ENCODE measurements at places on chromosomes 16 and 17.

DNA sequence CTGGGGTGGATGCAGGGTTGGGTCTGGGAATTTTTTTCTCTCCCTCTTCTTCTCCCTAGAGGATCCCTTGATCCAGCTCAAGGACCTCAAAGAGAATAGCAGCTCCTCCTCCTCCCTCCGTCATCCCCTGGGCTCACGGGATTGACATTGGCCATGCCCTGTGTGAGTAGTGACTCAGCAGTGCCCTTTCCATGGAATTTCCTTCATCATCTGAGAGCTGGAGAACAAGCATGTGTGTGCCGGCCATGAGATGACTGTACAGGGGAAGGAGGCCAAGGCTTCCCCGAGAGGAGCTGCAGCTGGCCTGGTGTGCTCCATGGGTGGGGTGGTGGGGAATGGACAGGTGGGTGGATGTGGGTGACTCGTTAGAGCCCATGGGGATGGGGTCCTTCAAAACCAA, 8.9 kb upstream of the WSCD1 start:
- no peak for DNase-seq

DNA sequence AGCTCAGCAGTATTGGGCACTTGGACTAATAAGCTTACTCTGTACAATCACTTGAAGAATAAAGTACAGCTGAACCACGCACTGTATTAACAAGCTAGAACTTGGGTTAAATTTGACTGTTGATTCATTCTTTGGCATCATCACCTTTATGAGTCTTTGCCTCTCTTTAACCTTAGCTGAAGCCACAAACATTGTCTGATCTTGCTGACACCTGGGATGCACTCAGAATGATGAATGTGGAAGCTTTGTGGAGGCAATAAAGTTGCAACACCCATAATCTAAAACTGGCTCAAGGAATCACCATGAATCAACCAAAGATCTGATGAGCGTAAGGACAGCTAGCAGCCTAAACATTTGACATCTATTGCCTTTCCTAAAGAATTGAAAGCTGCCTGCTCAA, 590.6 kb upstream of the SOX9 start:
- DNase-seq = no peak

DNA sequence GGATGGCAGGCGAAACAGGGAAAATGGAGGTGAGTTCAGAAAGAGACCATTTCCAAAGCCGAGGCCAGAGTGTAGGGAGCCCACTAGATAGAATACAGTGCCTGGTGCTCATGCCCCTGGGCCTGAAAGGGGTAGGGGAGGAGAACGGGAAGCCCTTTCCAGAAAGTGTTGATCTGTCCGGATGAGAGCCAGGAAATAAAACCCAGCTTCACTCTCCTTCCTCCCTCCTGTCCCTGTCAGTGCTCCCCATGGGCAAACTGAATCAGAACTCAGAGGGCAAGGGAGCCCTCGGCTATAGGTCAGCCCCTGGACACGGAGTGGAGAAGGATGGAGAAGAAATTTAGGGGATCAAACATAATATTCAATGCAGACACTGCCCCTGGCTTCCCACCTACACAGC, 57.7 kb upstream of the RPL38 start:
- no peak for DNase-seq

- no peak for DNase-seq
Measured at GRCh38 chr17:49468811-49469385, 26.2 kb upstream of the NGFR start.

DNA sequence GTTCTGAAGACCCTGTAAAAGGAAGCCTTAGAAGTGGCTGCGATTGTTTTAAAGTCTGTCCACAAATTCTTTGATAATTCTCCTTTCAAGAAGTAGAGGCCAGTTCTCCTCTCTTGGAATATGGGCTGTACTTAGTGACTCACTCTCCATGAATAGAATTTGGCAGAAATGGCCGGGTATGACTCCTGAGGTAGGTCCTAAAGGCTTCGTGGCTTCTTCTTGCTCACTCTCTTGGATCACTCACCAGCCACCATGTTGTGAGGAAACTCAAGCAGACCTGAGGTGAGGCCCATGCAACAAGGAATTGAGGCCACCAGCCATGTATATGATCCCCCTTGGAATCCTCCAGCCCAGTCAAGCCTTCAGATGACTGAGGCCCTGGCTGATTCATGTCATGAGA, 75.8 kb downstream of the WWOX start:
- no peak for DNase-seq

GRCh38 chr16:85856079-85856478, 42.9 kb upstream of the IRF8 start:
- no peak for DNase-seq

GRCh38 chr16:27840311-27841060, 223.0 kb downstream of the GSG1L start:
- no peak for DNase-seq

DNA sequence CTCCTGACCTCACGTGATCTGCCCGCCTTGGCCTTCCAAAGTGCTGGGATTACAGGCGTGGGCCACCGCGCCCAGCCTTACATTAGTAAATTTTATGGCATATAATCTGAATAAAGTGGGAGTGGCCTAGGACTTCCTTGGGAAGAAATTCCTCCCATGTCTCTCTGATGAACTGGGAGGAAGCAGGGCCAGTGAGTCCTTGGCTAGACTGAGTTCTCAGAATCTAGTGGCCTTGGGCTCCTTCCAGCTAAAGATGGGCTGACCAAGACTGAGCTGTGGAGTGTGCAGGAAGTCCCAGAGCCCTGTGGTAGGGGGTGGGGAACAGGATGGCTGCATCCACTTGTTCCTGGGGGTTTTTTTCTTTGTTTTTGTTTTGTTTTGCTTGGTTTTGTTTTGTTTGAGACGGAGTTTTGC, 10.0 kb upstream of the NAGLU start:
- no peak for DNase-seq

GRCh38 chr16:19210280-19210924, 42.4 kb downstream of the SYT17 start:
- no peak for DNase-seq

DNA sequence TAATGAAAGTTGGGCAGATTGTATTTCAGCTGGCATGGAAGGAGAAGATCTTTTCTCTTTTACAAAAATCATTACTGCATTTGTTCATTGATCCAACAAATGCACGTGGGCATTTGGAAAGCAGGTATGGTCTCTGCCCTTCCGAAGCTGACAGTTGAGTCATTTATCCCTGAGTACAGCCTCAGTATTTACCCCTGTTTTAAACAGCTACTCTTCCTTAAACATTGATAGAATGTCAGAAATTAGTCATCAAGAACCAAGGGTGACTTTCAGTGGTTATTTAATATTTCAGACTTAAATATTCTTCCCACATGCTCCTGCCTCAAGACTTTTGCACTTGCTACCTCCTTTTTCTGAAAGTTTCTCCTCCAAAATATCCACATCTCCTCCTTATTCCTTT, 226.7 kb upstream of the HSBP1 start:
- DNase-seq = no peak

DNA sequence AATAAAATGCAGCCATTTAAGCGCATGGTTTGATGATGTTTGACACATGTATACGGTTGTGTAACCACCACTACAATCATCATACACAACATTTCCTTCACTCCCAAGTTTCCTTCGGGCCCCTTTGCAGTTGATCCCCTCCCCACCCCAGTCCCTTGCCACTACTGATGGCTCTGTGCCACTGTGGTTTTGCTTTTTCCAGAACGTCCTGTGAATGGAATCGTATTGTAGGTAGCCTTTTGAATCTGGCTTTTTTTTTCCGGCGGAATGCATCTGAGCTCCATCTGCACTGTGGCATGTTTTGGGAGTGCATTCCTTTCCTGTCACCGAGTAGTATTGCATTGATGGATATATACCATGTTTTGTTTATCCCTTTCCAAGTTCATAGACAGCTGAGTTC, 15.1 kb upstream of the MAP2K3 start:
- DNase-seq = no peak

DNA sequence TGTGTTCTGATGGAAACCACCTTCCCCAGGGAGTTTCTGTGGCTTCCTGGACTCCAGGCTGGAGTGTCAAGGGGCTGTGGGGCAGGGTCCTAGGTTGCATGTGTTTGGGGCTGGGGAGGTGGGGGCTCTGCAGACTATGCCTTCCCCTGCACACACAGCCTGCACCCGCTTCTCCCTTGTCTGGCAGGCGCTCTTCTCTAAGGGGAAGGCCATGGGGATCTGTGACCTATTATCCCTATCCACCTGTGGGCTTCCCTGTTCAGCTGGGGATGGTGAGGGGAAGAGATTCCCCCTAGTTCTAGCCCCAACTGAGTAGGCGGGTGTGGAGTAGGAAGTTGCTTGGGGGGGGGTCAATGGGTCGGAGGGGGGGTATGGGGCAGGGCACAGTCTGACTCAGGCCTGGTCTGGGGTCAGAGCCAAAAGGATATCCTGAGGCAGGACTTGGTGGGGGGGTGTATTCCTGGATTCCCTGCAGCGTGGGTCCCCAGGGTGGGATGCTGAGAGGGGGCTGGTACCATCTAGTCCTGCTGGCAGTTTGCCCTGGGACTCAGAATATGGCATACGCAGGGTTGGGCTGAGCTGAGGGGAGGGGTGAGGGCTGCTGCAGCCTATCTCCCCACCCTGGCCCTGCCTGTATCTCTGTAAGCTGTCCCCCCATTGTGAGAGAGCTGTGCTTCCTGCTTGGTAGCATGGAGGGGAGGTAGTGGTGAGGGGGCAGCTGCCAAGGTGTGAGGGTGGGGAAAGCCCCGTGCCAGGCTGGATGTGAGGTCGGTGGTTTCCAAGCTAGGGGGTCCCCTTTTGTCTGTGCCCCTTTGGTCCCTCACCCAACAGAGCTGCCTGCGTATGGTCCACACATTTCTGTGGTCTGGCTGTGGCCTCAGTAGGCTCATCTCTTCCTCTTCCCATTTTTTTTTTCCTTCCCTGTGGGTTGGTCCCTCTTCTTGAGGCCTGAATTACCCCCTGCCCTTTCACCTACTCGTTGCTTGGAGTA, 14.7 kb downstream of the RARA start:
- DNase-seq = peak; percentile 68

GRCh38 chr17:33023790-33024189, 32.1 kb downstream of the SPACA3 start:
- DNase-seq = no peak

- no peak for DNase-seq
Measured at GRCh38 chr17:74530831-74531150, 484 bp downstream of the CD300LB start.

All from stimulated activated CD4-positive, alpha-beta T cell treated with anti-CD3 and anti-CD28 coated beads, Interleukin-2, amount 100 ng/mL, for 24 hours (primary cell).